ENCODE measurements at places on chromosomes 11 and 22.

- no peak for DNase-seq
These were observed 150.9 kb upstream of the TTC12 start for GRCh38 chr11:113163291-113164030.

DNA sequence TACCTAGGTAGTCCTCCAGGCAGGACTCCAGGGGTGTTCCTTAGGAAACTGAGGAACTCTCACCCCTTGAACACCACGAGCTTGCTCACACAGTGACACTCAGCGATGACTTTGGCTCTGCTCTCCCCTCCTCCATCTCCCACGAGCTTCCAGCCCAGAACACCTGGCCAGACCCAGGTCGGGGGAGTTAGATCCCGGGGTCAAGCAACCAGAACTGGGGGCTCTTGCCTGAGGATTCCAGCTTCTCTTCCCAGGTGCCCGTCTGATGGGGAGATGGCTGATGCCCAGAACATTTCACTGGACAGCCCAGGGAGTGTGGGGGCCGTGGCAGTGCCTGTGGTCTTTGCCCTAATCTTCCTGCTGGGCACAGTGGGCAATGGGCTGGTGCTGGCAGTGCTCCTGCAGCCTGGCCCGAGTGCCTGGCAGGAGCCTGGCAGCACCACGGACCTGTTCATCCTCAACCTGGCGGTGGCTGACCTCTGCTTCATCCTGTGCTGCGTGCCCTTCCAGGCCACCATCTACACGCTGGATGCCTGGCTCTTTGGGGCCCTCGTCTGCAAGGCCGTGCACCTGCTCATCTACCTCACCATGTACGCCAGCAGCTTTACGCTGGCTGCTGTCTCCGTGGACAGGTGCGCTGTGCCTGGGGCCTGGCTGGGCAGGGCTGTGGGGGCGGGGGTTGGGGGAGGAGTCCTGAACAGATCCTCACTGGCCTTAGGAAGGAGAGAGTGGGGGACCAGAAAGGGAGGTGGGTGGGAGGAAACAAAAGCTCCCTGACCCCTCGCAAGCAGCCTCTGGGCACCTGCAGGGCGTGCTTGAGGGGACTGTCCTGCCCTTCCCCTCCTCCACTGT, at the start of gene GALR3:
GALR3 (plus strand) TSS at position 249 of the 852 bp plus-strand sequence; CDS start at position 274, 25 bp downstream.
- no peak for DNase-seq

DNA sequence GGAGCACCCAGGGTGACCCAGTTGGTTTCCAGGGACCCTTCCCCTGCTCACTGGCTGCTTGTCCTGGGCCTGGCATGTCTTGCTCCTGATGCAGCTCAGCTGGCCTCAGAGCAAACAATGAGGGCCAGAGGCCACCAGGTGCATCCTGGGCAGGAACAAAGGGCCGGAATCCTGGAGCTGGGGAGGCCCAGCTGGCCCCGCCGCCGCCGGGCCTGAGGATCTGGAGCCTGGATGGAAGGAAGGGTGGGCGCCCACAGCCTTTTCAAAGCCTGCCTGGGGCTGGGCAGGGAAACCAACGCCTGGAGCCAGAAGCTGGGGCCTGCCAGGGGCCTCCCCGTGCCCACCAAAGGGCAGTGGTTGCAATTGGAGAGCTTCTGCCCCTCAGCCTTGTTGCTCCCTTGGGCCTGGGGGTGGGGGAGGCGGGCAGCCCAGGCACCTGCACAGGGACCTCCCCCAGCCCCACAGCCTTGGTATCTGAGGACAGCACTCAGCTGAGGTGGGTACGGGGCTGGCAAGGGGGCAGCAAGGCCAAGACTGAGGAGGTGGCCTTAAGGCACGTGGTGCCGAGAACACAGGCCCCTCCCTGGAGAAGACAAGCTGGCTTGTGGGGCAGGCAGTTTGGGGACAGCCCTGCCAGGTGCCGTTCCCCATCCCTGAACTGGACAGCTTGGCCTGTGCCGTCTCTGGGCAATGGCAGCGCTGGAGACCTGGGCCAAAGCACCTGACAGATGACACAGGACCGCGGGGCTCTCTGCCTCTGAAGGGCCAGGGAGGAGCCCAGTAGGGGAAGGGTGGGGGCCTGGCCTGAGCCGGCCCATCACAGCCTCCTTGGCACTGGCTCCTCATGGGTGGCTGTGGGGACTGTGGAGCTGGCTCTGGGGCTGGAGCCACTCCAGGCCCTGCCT, 7.1 kb upstream of the ADORA2A start:
- DNase-seq = no peak

DNA sequence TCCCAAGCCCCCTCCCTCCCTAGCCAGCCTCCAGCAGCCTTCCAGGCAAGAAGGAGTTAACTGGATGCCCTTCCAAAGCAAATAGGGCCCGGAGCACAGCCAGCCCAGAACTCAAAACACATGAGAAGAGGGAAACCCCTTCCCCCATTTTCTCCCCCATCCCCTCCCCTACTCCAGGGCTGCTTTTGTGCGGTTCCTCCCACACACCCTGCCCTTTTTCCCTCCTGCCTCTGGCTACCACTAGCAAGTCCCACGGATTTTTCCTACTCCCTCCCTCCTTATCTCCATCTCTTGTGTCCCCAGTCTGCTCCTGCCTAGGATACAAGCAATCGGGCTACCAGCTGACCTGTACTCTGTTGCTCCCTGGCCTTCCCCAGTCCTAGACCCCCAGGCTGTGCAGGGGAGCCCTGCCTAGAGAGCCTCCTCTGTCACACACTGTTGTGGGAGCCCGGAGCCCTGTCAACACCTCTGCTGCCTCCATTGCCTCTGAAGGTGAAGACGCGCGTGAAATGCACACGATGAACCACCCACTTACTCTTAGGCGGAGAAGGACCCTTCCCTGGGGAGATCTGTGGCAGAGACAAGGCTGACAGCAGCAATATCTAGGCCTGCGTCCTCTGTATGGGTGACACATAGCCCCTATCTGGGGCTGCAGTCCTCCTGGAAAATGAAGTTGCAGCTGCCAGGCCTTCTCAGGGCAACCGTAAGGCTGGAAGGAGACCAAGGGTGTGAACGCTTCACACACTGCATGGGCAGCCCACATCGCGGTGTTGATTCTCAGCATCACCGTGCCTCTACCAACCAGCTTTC, 282.8 kb downstream of the MN1 start:
- no peak for DNase-seq

- peak; percentile 85 for DNase-seq
These were observed 20.8 kb upstream of the TXNRD2 start for GRCh38 chr22:19962246-19962908.
